Left cardiac atrium (tissue), 4 donors: ENCODE measurements at places on chromosomes 4 and X.

DNA sequence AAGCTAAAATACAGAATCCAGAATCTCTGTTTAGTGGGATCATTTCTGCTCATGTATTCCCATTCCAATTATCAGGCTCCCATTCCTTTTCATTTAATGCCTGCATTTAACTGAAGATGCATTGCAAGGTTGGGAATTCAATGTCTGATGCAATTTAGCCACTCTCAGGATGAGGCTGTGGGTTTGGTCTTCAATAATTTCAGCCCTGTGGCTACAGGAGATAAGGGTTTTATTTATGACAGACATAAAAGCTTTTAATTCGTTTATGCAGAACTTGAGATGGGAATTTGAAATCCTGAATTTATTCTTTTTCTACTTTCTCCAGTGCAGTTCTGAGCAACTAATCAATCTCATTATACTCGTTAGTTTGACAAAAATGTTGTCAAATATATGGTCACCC is 1225.9 kb downstream of the PCDH18 start:
- no peak for DNase-seq

- peak; percentile 90 for DNase-seq
Observed at GRCh38 chrX:107731831-107732502, 43.6 kb downstream of the TSC22D3 start.

GRCh38 chr4:115145393-115146160 is 32.2 kb upstream of the NDST4 start:
- no peak for DNase-seq

- DNase-seq, result no peak
Observed at GRCh38 chr4:186778134-186778533, 54.5 kb upstream of the FAT1 start.

DNA sequence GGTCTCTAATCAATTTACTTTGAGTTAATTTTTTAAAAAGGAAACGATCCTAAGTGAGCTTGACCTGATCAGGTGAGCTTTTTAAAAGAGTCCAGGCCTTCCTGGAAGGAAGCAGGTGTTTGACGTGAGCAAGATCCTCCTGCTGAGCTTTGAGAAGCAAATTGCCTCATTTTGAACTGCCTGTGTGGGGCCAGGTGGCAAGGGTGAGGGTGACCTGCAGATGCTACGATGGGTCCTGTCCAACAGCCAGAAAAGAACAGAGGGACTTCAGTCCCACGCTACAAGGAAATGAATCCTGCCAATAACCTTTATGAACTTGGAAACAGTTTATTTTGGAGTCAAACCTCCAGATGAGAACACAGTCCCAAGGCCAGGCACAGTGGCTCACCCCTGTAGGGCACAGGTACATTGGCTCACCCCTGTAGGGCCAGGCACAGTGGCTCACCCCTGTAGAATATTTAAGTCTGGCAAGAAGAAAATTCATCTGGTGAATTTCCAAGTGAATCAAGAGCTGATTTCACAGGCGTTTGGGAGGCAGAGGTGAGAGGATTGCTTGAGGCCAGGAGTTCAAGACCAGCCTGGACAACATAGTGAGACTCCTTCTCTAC is 58.1 kb downstream of the CASP3 start:
- DNase-seq, result no peak

GRCh38 chr4:145898466-145898865 is 40.2 kb downstream of the ZNF827 start:
- no peak for DNase-seq

DNA sequence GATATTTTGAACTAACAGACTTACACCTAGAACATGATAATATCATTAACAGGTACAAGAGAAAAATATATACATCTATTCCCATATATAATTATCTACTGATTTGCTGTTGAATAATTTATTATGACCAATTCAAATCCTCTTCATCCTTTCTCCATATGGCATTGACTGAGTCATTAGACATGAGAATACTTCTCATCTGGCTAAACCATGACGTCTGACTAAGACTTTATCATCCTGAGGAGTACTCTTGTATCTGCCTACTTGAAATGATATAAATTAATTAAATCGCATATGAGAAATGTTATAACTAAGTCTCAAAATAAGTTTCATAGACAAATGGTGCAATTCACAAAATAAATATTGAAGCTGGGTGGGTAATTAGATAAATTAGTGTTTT is 67.4 kb downstream of the EMCN start:
- DNase-seq, result no peak

- no peak for DNase-seq
Observed at GRCh38 chr4:94354474-94354896, 11.8 kb upstream of the HPGDS start.

GRCh38 chrX:84453351-84454246 is 48.7 kb downstream of the HDX start:
- DNase-seq, result peak; percentile 23

GRCh38 chr4:15428611-15429010 is 778 bp downstream of the C1QTNF7 start:
- DNase-seq, result no peak

DNA sequence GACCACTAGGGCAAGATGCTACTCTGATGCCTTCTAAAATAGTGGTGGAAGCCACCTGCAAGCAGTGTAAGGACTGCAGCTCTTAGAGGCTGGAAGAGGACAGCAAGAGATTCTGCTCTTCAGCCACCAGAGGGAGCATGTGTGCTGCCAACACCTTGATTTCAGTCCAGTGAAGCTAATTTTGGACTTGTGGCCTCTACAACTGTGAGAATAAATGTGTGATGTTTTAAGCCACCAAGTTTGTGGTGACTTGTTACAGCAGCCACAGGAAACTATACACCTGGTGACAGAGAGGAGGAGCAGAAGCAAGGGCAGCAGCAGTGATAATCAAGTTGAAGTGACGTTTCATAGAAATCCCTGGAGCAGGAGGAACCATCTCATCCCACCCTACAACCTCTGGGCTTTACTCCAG is 55.9 kb downstream of the FGFBP1 start:
- peak; percentile 40 for DNase-seq

- peak; percentile 59 for DNase-seq
Observed at GRCh38 chrX:153924149-153924861, 1.8 kb downstream of the ARHGAP4 start.

GRCh38 chr4:42398871-42399331 is 1.6 kb downstream of the SHISA3 start:
- DNase-seq, result no peak

- DNase-seq, result peak; percentile 42
Observed at GRCh38 chr4:14168919-14169318, 541.4 kb upstream of the BOD1L1 start.

GRCh38 chr4:1731180-1731579 is 9.9 kb downstream of the TACC3 start:
- DNase-seq, result no peak

DNA sequence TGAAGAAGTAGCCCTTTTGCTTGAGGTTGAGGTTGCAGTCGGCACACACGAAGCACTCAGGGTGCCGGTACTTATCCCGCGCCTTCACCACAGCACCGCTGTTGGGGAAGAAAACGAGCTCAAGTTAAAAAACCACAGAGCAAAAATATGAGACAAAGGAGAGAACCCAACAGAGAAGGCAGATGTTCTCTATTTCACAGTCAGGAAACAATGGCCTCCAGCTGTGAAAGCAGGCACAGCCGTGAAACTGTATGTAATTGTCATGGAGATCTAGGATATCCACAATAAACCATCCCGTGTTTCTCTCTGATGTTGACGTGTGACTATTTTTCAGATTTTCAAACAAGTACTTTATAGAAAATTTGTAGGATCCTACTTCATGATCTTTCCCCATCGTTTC is 30.9 kb upstream of the CCDC110 start:
- no peak for DNase-seq

DNA sequence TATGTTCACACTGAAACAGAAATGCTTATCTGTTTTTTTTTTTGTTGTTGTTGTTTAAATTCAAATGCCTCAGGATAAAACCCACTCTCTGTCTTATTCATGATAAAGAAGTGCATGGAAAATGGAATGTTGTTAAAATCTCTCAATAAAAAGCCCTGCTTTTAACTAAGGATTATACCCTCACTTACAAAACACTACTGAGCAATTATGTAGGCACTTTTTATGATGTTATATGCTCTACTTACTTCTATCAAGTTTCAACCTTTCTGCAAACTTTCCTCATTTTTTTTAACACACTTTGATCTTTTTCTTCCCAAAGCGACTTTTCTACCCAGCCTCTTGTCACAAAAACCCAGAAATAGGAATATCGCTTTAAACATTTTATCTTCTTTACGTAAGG is 26.5 kb downstream of the SLIT2 start:
- DNase-seq, result no peak

DNA sequence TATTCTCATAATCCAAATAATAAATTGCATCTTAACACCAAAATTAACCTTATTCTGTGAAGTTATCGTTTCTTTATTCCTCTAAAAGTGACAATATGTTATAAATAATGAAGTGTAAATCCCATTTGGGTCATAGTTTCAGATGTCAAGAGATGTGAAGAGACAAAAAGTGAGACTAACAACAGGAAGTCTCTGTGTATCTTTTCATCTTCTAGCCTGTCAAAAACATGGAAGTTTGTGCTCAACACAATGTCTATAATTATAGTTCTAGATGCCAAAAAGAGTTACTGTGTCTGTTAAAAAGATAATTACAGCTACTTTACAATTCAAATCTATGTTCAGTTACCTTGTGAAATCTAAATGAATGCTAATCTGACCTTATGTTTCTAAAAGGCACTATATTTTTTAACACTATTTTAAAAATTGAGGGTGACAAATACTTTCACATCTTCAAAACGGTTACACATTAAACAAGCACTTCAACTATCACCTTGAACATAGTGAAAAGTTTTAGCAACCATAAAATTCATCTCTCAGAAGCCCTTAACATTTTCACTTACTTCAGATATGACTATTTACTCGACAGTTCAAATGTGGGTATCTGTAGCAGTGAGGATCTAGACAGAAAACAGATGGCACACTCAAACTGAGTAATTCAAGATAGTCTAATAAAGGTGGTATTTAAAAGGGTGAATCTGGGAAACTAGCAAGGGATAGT is 509.8 kb downstream of the ARAP2 start:
- DNase-seq, result no peak

DNA sequence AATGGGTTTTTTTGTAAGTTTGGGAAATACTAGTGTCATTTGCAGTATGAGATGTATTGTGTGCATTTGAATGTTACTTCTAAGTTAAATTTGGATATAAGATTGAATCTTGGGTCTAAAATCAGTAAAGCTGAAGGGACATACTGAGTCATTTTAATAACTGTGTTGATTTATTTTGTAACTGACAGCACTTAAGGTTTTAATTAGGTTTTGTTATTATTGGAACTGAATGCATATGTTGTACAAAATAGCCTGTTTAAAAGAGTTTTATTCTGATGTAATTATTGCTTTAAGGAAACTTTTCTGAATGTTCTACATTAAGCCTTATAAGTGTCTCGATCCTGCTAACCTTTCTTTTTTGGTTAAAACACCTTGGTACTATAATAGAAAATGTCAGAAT is 396.6 kb downstream of the MAPK10 start:
- no peak for DNase-seq

GRCh38 chr4:179116581-179116980 is 1674.3 kb upstream of the AGA start:
- DNase-seq, result no peak

GRCh38 chrX:64894454-64895038 is 81.7 kb downstream of the ZC4H2 start:
- DNase-seq, result no peak

GRCh38 chr4:184932343-184932742 is 85.9 kb upstream of the HELT start:
- DNase-seq, result no peak

- peak; percentile 88 for DNase-seq
Observed at GRCh38 chr4:118888666-118889311, at the start of gene SYNPO2. TSS of gene SYNPO2 (plus strand) at chr4:118888854. CDS start at chr4:118889037, 183 bp downstream.

GRCh38 chr4:116866106-116866505 is 219.3 kb downstream of the TRAM1L1 start:
- DNase-seq, result no peak

- no peak for DNase-seq
Observed at GRCh38 chrX:120309873-120310705, 1.2 kb downstream of the TMEM255A start.

DNA sequence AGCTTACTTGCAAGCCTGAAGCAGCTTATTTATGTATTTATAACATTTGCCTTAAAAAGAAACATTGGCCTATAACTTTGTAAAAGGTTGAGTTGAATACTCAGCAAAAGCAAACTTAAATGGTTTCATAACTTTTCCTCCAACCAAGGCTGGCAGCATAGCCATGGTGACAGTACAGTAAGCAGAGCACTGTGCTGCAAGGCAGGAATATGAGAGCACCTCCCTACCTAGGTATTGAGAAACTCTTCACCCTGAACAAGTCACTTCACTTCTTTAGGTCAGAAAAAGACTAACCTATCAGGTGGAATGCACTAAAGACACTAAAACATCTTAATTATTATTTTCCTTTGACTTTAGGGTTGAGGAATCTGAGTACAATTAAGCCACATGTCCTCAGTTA is 63.9 kb upstream of the GYPA start:
- DNase-seq, result no peak

- DNase-seq, result peak; percentile 47
Observed at GRCh38 chr4:37891260-37892159, 626 bp downstream of the TBC1D1 start.

- no peak for DNase-seq
Observed at GRCh38 chrX:103343105-103343504, 13.1 kb downstream of the TCEAL7 start.

DNA sequence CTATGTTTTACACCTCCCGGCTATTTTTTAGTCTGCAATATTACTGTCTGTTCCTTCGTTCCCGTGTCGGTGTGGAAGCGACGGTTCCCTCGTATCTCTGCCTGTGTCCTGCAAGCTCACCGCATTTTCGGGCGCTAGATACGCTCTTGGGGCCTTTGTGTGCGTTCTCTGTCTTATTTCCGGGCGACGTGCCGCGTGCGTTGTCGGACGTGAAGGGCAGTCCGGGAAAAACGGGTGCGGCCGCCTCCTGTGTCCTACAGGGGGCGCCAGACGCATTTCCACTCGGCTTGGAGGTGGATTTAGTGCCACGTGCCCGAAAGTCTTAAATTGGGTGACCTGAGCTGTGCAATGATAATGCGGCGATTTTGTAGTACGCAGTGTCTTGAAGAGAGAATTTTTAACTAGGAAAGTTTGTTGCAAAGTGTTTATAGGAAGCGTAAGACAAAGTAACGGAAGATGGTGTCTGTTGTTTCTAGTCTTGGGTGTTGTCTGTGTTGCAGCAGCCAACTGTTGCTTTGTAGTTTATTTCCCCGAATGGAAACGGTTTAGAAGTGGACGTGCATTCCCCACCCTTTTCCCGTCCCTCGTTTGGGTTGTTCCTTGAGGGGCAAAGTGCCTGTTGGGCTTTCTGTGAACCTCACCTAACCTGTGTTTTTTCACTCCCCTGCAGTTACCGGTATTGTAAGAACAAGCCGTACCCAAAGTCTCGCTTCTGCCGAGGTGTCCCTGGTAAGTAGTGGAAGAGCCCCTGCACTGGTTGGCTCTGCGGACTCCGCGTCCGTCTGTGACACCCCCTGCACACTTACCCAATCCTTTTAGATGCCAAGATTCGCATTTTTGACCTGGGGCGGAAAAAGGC is 720 bp downstream of the RPL10 start:
- peak; percentile 87 for DNase-seq
